ENCODE measurements at places on chromosomes 1 and 21.

DNA sequence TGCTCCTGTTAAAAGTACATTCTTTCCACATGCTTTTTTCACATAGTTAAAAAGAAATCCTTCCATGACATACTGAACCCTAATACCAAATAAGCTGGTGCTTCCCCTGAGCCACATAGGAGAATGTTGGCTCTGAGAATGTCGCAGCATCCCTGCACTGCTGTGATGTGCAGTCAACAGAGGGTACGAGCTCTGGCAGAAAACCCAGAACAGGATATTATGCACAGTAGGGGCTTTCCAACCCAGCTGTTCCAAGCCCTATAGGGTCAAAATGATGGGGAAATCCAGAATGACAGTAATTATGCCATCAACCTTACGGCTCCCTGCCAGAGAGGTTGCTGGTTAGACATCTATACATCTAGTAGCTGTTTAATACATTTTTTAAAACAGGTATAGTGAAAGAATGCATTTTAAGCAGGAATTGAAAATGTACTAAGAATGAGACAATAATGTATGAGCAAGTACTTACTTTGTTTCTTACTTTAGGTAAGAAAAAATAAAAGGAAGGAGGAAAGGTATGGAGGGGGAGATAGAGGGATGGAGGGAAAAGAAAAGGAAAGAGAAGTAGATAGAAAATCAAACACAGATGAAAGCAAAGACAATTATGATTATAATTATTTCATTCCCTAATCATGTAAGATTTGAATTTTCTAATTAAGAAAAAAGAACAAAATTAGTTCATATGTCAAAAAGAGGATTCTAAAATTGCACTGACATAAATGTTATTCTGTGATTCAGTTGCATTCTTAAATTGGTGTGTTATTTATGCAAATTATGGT is 126.0 kb downstream of the NR5A2 start:
- no peak for DNase-seq

- DNase-seq: no peak
These were observed 94.0 kb downstream of the KCND3 start for GRCh38 chr1:111895469-111895868.

DNA sequence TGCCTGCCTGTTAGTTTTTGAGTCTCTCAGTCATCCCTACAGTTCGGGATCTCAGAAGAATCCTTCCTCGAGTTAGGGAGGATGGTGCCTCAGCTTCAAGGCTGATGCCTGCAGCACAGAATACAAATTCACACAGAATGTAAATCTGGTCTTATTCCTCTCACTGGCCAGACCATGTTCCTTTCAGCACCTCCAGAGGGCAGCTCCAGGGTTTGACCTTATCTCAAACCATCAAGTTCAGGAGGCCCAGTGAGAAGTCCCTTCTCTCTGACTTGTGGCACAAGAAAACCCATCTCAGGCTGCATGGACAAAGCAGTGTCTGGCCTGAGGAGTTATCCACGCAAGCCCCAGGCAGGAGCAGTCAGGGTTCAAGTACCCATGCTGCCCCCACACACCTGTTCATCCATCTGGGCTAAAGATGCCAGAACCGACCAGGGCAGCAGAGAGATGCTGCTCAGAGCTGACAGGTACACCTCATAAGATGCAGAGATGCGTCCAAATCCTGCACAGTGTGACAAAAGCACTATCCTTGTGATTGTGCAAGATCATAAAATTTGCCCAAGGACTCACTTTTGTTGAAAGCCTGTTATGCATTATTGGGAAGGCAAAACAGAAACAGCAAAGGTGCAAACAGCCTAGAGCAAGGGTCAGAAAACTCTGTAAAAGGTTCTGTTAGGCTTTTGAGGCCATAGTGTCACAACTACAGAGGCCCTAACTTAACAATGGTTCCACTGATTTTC is 49.8 kb downstream of the BCAR3 start:
- peak; percentile 35 for DNase-seq

- DNase-seq: no peak
These were observed 1012.7 kb downstream of the ADGRL2 start for GRCh38 chr1:82813386-82813785.

- DNase-seq: no peak
These were observed 147.0 kb downstream of the NRIP1 start for GRCh38 chr21:14917762-14918161.

DNA sequence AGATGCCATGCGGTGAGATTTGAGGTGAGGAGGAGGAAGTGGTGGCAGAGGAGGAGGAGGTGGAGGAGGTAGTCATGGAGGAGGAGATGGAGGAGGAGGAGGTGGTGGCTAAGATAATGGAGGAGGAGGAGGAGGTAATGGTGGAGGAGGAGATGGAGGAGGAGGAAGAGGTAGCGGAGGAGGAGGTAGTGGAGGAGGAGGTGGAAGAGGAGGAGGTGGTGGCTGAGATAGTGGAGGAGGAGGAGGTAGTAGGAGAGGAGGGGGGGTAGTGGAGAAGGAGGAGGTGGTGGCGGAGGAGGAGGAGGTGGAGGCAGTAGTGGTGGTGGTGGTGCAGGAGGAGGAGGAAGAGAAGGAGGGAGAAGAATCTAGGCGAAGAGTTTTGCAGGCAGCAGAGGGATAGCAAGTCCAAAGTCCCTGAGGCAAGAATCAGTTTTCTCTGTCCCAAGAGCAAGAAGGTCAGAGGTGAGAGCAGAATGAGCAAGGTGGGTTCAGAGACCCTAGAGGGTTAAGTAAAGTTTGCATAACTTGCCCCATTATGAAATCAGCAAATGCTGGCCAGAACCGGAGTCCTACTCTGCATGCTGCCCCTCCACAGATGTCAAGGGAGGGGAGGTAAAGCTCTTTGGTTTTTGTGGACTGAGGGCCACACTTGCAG is 38.9 kb upstream of the GNPAT start:
- no peak for DNase-seq

GRCh38 chr1:89995598-89996449 is 914 bp downstream of the ZNF326 start:
- peak; percentile 52 for DNase-seq

Measured in RKO (cell line).